Astrocyte (in vitro differentiated cells and primary cell): ENCODE measurements at places on chromosomes 11 and 22. TPM values are rescaled to one million over a fixed set of nuclear protein-coding genes. Genes with fewer than 3 reads are reported as not detected.
A peak's percentile ranks its signal among the peaks of the same experiment; 100 is the strongest.

DNA sequence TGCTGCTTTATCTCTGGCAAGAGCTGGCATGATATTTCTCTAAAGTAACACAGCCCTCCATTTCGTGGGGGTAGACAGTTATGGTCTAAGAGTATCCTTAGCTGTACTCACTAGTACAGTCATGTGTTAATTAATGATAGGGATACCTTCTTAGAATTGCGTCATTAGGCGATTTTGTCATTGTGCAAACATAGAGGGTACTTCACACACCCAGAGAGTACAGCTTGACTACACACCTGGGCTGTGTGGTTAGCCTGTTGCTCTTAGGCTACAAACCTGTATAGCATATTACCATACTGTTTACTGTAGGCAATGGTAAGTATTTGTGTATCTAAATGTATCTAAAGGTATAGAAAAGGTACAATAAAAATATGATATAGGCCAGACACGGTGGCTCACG, 17.0 kb downstream of the XRCC6 start:
- H3K27me3 ChIP-seq, result no peaks in the 10 kb centered on the region
- H3K36me3 ChIP-seq, result peaks cover 66% of the 10 kb centered on the region
- DNase-seq, result no peak
- H3K4me3 ChIP-seq, result no peak overlapping the region

DNA sequence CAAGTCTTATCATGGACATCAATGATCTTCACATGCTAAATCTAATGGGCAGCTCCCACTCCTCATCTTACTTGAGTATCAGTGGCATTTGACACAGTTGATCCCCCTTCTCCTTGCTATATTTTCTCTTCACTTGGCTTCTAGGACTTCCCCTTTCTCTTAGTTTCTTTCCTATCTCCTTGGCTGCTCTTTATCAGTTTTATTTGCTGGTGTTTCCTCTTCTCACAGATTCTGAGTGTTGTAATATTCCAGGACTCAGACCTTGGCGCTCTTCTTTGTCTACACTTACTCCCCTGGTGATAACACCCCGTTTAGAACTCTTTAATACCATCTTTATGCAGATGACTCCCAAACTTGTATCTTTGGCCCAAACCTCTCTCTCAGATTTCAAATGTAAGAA, 33.9 kb upstream of the RASSF10 start:
- H3K36me3 ChIP-seq, result no peaks in the 10 kb centered on the region
- DNase-seq, result no peak
- H3K4me3 ChIP-seq, result no peak overlapping the region

DNA sequence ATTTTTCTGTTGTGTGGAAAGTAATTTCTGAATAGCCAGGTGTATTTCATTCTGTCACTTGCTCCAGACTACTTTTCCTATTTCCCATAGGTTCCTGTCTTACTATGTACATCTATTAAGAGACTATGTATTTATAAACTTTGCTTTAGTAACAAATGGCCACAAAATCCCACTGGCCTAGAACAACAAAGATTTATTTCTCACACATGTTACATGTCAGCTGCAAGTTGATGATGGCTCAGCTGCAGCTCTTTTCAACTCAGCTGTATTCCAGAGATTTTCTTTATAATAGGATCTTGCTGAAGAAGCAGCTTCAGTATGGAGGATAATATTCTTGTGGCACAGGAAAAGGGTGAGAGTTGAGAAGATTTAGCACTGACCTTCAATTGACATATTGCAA, 539.6 kb upstream of the LRRC4C start:
- H3K27me3 ChIP-seq, result no peaks in the 10 kb centered on the region
- no peaks in the 10 kb centered on the region for H3K36me3 ChIP-seq
- H3K27ac ChIP-seq, result no peak overlapping the region
- H3K4me3 ChIP-seq, result no peak overlapping the region
- no peak for DNase-seq

GRCh38 chr22:22939588-22940368, 52.2 kb downstream of the IGLL5 start:
- H3K36me3 ChIP-seq, result no peaks in the 10 kb centered on the region
- no peaks in the 10 kb centered on the region for H3K4me1 ChIP-seq
- no peak for DNase-seq
- no peaks in the 10 kb centered on the region for H3K27me3 ChIP-seq

- H3K4me1 ChIP-seq, result no peaks in the 10 kb centered on the region
- no peaks in the 10 kb centered on the region for H3K27me3 ChIP-seq
- DNase-seq, result no peak
- no peak overlapping the region for H3K4me3 ChIP-seq
These were observed 2.6 kb downstream of the PGAP2 start for GRCh38 chr11:3810951-3811350.

GRCh38 chr11:95153857-95154246, 64.2 kb downstream of the ENDOD1 start:
- H3K36me3 ChIP-seq, result no peaks in the 10 kb centered on the region
- no peak for DNase-seq
- H3K27me3 ChIP-seq, result no peaks in the 10 kb centered on the region
- peaks cover 18% of the 10 kb centered on the region for H3K4me1 ChIP-seq
- H3K27ac ChIP-seq, result no peak overlapping the region

GRCh38 chr22:35489239-35489638, 51.4 kb upstream of the RASD2 start:
- H3K27me3 ChIP-seq, result peaks cover 20% of the 10 kb centered on the region
- no peak for DNase-seq
- H3K4me3 ChIP-seq, result no peak overlapping the region
- no peaks in the 10 kb centered on the region for H3K36me3 ChIP-seq
- H3K27ac ChIP-seq, result no peak overlapping the region

- no peaks in the 10 kb centered on the region for H3K36me3 ChIP-seq
- peaks cover 2% of the 10 kb centered on the region for H3K27me3 ChIP-seq
- peak overlapping the region; percentile 55 for H3K27ac ChIP-seq
- DNase-seq, result peak; percentile 62
- H3K4me1 ChIP-seq, result peaks cover 33% of the 10 kb centered on the region
These were observed 14.0 kb downstream of the RAC2 start for GRCh38 chr22:37229805-37230672.

GRCh38 chr11:68924073-68924925, 20.6 kb downstream of the IGHMBP2 start:
- no peaks in the 10 kb centered on the region for H3K4me1 ChIP-seq
- H3K27ac ChIP-seq, result no peak overlapping the region
- H3K36me3 ChIP-seq, result peaks cover 17% of the 10 kb centered on the region
- no peak for DNase-seq
- H3K27me3 ChIP-seq, result no peaks in the 10 kb centered on the region

SLC22A8 gene
- not detected in 2 replicates for total RNA-seq

CYTH4 gene
- total RNA-seq, result not detected in 2 replicates

SLC25A18 gene
- total RNA-seq, result 0.48 and 0.55 TPM in 2 replicates

CNGA4 gene
- 0.16 and 0.31 TPM in 2 replicates for total RNA-seq
